K562 (cell line): ENCODE measurements at places on chromosomes 5 and 9. TPM values are rescaled to one million over a fixed set of nuclear protein-coding genes. Genes with fewer than 3 reads are reported as not detected.

CKS2 gene
- total RNA-seq = 146 and 167 TPM in 2 replicates

ANKDD1B gene
- 0.18 and 0.25 TPM in 2 replicates for total RNA-seq

PDE8B gene
- total RNA-seq = not detected in 2 replicates

TMEM252 gene
- total RNA-seq = not detected in 2 replicates

SLC34A1 gene
- total RNA-seq = not detected in 2 replicates

SPINK6 gene
- total RNA-seq = not detected in 2 replicates

OBP2B gene
- total RNA-seq = not detected in 2 replicates

INSL4 gene
- not detected in 2 replicates for total RNA-seq

GPRIN1 gene
- 10.7 and 11.6 TPM in 2 replicates for total RNA-seq

IDNK gene
- 0.55 and 0.63 TPM in 2 replicates for total RNA-seq

PLAC8L1 gene
- total RNA-seq = 0.27 TPM in 1 of 2 replicates, not detected in the other

SLC27A6 gene
- total RNA-seq = 0.76 and 1.2 TPM in 2 replicates

BARX1 gene
- 0.11 TPM in 1 of 2 replicates, not detected in the other for total RNA-seq

UBE2B gene
- total RNA-seq = 73.1 and 75.5 TPM in 2 replicates

NR6A1 gene
- 55.4 and 56.7 TPM in 2 replicates for total RNA-seq

MYOT gene
- total RNA-seq = not detected in 2 replicates
